ENCODE measurements at places on chromosomes 4 and X. TPM values are rescaled to one million over a fixed set of nuclear protein-coding genes. Genes with fewer than 3 reads are reported as not detected.

POU4F2 gene
- total RNA-seq: not detected

GLRB gene
- total RNA-seq: 0.91 TPM

SMR3B gene
- total RNA-seq: not detected

APEX2 gene
- 29.9 TPM for total RNA-seq

LRCH2 gene
- total RNA-seq: not detected

SPANXD gene
- not detected for total RNA-seq

ANK2 gene
- 0.69 TPM for total RNA-seq

SASH3 gene
- not detected for total RNA-seq

PFKFB1 gene
- total RNA-seq: 0.08 TPM

GATA1 gene
- total RNA-seq: not detected

AREG gene
- total RNA-seq: 31.2 TPM
